ENCODE measurements at places on chromosomes 7 and 10.
A peak's percentile ranks its signal among the peaks of the same experiment; 100 is the strongest.

DNA sequence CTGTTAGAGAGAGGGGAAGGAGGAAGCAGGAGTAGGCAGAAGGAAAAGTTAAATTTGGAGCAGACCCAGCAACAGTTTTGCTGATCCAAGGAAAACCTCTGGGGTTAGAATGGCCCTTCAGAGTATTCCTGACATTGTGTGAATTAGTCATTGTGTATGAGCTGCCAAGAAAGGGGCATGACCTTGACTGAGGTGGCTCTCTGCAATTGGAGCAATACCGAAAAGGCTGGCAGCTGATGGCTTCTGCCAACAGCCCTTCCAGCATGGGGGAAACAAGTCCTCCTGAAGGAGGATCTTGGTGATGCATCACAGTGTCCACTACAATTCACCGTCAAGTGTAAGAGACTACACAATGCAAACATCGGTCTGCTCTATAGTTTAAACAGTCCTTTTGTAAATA is 20.6 kb upstream of the WASL start:
- no peak for DNase-seq

- DNase-seq = no peak
These were observed 626 bp downstream of the PRPF18 start for GRCh38 chr10:13587391-13587790.

- no peak for DNase-seq
These were observed 230.0 kb upstream of the HABP2 start for GRCh38 chr10:113322843-113323242.

- DNase-seq = peak; percentile 18
These were observed 39.7 kb downstream of the RASGEF1A start for GRCh38 chr10:43226851-43227845.

- no peak for DNase-seq
These were observed 10.8 kb upstream of the CSGALNACT2 start for GRCh38 chr10:43127442-43127841.

GRCh38 chr7:151134743-151135524 is 32.6 kb downstream of the GBX1 start:
- DNase-seq = peak; percentile 62

- no peak for DNase-seq
These were observed 66.6 kb upstream of the SYPL1 start for GRCh38 chr7:106178593-106179134.

DNA sequence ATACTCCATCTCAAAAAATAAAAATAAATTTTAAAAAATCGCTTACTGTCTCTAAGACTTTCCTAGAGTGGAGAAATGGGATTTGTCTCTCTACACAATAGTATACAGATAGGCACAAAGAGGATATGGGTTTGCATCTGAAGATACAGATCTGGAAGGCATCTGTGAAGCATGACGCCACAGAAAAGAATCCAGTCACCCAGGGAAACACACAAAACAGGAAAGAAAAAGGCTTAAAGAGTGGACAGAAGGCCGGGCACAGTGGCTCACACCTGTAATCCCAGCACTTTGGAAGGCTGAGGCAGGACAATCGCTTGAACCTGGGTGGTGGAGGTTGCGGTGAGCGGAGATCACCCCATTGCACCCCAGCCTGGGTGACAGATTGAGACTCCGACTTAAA is 61.3 kb downstream of the SKIDA1 start:
- DNase-seq = no peak

DNA sequence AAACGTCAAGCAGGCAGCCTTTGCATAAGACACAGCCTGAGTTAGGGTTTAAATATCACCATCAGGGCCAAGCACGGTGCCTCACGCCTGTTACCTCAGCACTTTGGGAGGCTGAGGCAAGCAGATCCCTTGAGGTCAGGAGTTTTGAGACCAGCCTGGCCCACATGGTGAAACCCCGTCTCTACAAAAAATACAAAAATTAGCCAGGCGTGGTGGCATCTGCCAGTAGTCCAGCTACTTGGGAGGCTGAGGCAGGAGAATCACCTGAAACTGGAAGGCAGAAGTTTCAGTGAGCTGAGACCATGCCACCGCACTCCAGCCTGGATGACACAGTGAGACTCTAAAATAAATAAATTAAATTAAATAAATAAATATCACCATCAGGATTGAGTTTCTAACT is 33.0 kb downstream of the SRPK2 start:
- no peak for DNase-seq

DNA sequence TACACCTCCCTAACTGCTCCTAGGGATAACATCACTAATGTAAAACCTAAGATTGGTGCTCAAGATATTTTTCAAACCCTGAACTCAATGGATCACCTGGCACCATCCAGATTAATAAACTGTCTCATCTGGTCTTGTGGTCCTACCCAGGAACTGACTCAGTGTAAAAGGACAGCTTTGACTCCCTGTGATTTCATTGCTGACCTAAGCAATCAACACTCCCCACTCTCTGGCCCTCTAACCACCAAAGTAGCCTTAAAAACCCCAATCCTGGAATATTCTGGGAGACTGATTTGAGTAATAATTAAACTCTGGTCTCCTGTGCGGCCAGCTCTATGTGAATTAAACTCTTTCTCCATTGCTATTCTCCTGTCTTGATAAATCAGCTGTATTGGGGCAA is 6.2 kb upstream of the USP54 start:
- no peak for DNase-seq

GRCh38 chr10:110710621-110711020 is 66.5 kb downstream of the RBM20 start:
- no peak for DNase-seq

GRCh38 chr10:2300231-2300630 is 562.9 kb upstream of the ADARB2 start:
- DNase-seq = no peak

GRCh38 chr7:131943646-131944045 is 387.2 kb upstream of the PODXL start:
- DNase-seq = no peak

DNA sequence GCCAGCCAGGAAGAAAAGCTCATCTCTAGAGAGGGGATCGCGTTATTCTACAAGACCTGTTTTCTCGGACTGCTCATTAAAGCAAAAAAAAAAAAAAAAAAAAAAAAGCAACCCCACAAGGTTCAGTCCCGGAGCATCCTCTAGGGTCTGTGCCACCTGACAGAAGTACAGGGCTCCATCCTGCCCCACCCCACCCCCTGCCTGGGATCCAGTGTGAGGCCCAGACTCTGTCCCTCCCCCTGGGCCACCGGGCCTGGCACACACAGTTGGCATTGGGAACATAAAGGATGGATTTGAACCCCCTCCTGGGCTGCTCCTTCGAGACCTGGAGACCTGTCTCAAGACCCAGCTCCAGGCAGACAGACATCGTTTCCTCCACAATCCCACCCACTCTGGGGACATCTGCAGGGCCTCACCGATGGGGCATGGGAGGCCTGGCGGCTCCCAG is 688 bp downstream of the ORAI2 start:
- DNase-seq = no peak

DNA sequence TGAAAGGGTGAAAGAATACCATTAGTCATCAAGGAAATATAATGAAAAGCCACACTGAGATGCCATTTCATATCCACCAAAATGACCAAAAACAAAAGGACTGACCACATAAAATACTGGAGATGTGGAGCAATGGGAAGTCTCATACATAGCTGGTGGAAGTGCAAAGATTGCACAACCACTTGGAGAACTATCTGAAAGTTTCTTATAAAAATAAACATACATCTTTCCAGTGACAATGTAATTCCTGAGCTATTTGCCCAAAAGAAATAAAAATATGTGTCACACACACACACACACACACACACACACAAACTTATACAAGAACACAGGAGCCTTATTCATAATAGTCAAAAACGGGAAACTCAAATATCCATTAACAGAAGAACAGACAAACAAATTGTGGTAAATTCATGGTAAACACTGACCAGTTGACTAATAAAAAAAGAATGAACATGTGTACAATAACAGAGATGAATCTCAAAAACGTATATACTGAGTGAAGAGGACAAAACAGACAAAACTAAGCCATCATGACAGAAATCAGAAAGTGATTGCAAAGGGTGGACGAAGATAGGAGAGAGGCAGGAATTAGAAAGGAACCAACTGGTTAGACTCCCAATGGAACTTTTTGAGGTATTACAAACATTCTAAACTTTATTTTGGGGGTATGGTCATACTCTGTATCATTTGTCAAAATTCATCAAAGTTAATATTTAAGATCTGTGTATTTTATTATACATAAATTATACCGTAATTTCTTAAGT is 21.5 kb downstream of the WASL start:
- DNase-seq = no peak

- DNase-seq = no peak
These were observed 150.4 kb upstream of the SEMA3E start for GRCh38 chr7:83799333-83799732.

DNA sequence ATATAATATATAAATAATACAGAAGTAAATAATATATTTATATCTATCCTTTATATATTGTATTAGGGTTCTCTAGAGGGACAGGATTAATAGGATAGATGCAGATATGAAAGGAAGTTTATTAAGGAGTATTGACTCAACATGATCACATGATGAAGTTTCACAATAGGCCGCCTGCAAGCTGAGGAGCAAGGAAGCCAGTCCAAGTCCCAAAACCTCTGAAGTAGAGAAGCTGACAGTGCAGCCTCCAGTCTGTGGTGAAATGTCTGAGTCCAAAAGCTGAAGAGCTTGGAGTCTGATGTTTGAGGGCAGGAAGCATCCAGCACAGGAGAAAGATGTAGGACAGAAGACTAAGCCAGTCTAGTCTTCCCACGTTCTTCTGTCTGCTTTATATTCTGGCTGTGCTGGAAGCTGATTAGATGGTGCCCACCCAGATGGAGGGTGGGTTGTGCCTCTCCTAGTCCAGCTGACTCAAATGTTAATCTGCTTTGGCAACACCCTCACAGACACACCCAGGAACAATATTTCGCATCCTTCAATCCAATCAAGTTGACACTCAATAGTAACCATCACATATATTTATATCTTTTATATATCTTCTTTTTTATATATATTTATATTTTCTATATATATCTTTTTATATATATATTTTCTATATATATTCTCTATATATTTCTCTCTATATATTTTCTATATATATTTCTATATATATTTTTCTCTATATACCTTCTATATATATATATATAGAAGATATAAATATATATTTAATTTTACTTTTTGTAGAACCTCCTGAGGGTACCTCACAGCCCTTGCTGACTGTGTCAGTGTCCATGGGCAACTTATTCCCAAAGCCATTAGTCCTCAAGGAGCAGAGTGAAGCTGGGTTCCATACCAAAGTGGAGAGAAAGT is 24.6 kb upstream of the AKR1B10 start:
- DNase-seq = no peak

DNA sequence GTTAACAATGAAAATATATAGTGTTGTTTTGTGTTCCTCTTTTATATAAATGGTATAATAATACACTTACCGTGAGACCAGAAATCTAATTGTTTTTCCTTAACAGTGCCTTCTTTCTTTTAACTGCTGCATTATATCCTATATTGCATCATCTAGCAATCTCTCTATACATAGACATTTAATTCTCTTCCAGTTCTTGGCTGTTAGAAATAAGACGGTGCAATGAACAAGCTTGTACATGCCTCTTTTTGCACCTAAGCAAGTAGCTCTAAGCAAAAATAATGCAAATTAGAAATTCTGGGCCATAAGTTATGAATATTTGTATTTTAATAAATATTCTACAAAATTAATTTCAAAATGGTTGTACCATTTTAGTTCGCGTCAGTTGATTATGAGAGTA is 55.9 kb upstream of the AHR start:
- DNase-seq = no peak

DNA sequence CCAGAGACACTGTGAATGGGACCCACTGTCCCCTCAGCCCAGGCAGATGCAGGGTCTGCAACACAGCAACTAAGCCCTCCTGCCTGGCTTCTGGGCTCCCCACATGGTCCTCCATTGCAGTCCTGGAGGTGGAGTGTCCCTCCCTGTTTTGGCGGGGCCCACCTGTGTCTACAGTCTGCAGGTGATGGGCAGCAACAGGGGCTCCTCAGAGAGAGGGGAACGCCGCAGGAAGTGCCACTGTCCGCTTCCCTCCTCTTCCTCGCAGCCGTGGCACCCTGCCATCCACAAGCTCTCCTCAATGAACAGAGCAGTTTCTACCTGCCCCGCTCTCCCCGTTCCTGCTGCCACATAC is 9.3 kb downstream of the CAMK2G start:
- DNase-seq = no peak

GRCh38 chr10:17428351-17429097 is 25.9 kb downstream of the ST8SIA6 start:
- no peak for DNase-seq

DNA sequence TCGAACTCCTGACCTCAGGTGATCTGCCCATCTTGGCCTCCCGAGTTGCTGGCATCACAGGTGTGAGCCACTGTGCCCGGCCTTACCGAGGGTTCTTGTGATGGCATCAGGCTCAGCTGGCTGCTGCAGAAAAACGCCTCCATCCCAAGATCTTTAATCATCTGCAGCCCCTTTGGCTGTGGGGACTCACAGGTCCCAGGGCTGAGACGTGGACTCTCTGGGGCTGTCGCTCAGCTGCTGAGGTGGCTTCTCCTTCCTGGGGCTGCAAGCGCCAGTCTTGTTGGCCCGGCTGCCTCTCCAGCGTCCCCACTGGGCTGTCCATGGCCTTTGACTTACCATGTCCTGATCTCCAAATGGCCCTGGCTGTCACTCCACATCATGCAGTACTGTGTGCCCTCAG is 20.0 kb downstream of the AMZ1 start:
- no peak for DNase-seq

- DNase-seq = peak; percentile 67
These were observed 24.5 kb upstream of the EEPD1 start for GRCh38 chr7:36128448-36129047.

GRCh38 chr7:64744680-64745079 is 49.5 kb upstream of the ZNF138 start:
- no peak for DNase-seq

DNA sequence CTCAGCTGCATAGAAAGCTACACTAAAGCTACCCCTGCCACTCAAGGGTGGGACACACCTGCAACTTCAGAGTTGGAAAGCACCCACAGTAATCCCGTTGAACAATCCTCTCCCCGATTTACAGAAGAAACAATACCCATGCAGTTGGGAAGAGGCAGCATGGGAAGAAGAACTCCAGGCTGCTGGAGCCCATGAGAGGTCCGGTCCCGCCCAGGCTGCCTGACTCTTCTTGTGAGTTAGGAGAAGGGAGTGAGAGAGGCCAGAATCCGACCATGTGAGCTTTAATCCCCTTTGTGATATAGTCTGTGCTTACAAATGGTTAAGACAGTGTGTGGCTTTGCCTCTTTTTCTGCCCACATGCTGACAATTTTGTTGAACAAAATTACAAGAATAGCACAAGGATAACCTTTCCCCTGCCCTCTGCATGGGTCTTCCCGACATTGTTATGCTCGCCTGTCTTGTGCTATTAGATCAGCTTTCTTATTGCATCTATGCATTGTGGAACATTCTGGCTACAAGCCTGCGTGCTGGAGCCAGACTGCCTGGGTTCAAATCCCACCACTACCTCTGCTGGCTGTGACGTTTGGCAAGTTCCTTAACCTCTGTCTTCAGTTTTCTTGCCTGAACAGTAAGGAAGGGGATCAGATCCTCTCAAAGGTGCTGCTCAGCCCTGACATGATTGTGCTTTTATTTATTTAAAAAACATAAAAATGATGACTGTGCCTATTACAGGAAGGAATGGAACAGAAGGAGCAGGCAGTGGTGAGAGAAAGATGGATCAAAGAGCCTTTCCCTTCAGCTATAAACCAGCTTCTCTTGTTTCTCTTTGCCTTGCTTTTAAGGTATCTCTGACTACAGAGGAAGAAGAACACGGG is 56.0 kb downstream of the BPGM start:
- no peak for DNase-seq

- DNase-seq = no peak
These were observed 21.8 kb downstream of the UNCX start for GRCh38 chr7:1254281-1255079.

GRCh38 chr10:78688901-78689583 is 379.7 kb upstream of the ZMIZ1 start:
- peak; percentile 41 for DNase-seq
